NCI-H1930 (cell line): ENCODE measurements at places on chromosomes 1 and 21.
A peak's percentile ranks its signal among the peaks of the same experiment; 100 is the strongest.

DNA sequence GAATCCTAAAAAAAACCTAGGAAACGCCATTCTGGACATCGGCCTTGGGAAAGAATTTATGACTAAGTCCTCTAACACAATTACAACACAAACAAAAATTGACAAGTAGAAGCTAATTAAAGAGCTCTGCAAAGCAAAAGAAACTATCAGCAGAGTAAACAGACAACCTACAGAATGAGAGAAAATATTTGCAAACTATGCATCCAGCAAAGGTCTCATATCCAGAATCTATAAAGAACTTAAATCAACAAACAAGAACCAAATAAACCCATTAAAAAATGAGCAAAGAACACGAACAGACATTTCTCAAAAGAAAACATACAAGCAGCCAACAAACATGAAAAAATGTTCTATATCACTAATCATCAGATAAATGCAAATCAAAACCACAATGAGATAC, 58.6 kb downstream of the PTGFR start:
- DNase-seq: no peak

DNA sequence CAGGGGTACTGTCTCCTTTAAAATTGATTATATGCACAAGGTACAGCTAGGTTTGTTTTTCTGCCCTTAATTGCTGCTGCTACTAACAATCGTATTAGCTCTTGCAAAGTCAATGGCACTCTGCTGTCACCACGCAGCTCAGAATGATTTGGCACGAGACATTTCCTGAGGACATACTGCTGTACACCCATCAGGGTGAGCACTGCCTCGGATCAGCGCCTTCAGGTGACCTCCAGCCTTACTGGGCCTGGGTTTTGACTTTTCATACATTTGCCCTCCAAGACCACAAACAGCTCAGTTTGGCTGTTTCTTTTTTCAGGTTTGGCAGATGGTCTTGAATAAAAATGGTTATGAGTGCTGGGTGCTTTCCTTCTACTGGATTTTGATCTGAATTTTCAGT, 110.9 kb downstream of the NTPCR start:
- no peak for DNase-seq

- no peak for DNase-seq
These were observed 43.2 kb downstream of the PHACTR4 start for GRCh38 chr1:28412731-28413130.

DNA sequence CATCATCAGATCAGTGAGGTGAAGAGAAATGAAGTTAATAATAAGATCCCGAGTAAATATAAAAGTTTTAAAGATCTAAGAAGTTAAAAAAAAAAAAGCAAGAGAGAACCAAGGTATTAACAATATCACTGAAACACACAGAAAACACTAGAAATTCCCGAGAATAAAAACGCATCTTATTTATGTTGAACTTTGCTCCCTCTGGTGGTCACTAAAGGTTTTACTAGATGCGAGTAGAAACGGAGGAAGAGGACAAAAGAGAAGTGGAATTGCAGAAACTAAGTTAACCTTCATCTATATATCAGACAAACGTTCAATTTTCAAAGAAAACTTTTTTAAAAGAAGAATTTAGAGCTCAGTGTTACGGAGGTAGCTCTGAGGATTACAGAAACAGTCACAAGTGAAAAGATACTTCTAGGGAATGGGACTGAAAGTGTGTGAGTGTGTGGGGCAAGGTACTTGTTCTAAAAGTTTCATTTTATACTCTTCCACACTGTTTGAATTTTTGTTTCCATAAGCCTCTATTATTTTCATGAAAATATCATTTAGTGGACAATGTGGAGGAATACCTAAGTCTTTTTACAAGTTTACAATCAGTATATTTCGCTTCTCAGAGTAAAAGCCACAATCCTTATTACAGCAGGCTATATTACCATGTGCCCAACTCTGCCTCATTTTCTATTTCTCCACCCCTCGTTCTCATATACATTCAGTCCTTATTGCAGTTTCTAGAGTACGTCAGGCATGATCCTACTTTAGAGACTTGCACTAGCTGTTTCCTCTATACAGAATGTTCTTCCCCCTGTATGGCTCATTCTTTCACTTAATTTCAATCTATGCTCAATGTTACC, 19.7 kb downstream of the ACBD6 start:
- peak; percentile 47 for DNase-seq

- no peak for DNase-seq
These were observed 88.7 kb downstream of the ITPKB start for GRCh38 chr1:226650236-226650841.

- no peak for DNase-seq
These were observed 189.0 kb upstream of the RGS18 start for GRCh38 chr1:191969290-191969689.

DNA sequence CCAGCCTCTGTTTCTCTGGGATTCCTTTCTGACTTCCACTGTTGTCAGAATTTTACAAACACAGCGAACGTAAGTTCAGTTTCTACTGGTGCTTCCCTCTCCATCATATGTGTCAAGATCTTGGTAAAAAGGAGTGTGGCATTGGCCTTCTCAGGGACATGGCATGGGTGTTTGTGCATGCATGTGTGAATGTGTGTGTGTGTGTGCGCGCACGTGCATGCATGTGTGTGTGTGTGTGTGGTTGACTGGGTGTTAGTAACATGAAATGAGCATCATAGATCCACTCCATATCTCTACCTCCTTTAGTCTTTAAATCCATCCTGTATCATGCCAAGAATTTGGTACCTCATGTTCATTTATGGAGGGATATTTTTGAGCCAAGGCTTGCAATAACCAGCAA, 411.3 kb downstream of the NPHP4 start:
- DNase-seq: no peak

DNA sequence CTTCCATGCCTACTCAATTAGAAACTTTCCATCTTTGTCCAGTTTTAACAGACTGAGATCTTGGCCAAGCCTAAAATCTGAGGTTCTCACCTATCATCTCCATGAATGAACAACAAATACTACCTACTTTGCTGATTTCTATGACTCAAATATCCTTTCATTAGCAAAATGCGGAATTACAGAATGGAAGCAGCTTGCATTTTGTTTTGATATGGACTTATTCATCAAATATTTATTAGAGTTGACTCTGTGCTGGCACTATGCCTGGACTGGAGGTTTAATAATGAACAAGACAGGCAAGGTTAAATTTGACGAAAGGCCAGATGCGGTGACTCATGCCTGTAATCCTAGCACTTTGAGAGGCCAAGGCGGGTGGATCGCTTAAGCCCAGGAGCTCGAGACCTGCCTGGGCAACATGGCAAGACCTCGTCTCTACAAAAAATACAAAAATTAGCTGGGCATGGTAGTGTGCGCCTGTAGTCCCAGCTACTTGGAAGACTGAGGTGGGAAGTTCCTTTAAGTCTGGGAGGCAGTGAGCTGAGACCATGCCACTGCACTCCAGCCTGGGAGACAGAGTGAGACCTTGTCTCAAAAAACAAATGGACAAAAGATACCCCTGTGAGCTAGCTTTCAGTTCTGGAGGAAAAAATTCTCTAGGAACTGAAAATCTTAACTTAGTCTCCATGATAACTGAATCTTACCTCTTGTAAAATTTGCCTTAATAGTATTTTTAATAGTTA, 29.4 kb upstream of the SOD1 start:
- DNase-seq: no peak

- DNase-seq: no peak
These were observed 80.3 kb downstream of the RNF220 start for GRCh38 chr1:44485229-44485933.

- peak; percentile 12 for DNase-seq
These were observed 74.6 kb downstream of the USP24 start for GRCh38 chr1:55140546-55140983.

DNA sequence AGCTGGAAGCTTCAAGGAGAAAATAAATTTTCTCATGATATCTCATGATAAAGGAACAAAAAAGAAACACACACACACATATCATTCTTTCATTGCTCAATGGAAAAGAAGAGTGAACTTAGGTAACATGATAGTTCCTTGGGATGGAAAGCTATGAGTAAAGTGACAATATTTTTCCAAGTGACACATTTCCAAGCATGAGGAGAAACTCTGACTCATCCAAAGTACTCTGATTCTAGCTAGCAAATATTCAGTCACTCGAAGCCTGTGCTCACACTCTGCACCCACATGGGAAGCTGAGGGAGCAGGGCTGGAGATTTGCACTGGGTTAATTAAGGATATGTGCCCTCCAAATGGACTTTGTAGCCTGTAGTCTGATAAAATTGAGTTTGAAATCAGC, 222.4 kb downstream of the LRRC40 start:
- no peak for DNase-seq

DNA sequence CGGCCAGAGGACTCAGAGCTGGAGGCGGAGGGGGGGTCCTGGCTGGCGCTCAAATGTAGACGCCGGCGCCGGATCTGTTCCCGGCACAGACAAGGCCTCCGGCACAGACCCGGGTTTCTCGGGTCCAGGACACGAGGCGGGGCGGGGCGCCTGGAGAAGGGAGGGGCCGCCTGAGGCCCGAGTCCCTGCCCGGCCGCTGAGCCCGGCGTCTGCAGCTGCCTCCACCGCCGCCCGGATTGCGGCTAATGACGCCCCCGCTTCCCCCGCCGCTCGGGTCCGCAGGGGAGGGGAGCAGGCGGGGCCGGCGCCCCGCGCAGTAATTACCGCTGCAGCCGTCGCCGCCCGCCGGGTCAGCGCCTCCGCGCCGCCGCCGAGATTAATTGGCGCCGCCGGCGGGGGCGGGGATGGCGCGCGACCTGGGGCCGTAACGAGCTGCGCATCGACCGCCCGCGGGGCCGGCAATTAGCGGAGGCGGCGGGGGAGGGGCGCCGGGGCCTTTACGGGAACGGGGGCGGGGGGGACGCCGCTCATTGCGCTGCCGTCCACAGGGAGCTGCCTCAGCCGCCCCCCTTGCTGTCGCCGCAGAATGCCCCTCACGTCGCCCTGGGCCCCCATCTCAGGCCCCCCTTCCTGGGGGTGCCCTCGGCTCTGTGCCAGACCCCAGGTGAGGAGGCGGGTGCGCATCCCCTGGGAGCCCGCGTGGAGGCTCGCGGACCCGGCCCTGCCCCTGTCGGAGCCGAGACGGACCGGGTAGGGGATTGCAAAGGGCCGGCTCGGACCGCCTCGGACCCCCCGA, 17.3 kb downstream of the NOC2L start:
- DNase-seq: peak; percentile 88
